ENCODE measurements at places on chromosomes 2 and 18. TPM values are rescaled to one million over a fixed set of nuclear protein-coding genes. Genes with fewer than 3 reads are reported as not detected.

The CHST10 gene
- total RNA-seq = 9.4 TPM

The TMEM185B gene
- 23.8 TPM for total RNA-seq

The EIF2B4 gene
- 40.3 TPM for total RNA-seq

The SLC11A1 gene
- total RNA-seq = not detected

The ADNP2 gene
- 10.8 TPM for total RNA-seq

The AQP12B gene
- not detected for total RNA-seq

The MERTK gene
- total RNA-seq = 0.57 TPM

The UGT1A6 gene
- 1.1 TPM for total RNA-seq

The SLC4A5 gene
- not detected for total RNA-seq

The TACR1 gene
- not detected for total RNA-seq

The TRIM43 gene
- total RNA-seq = not detected

The CDH20 gene
- total RNA-seq = not detected

The CIB4 gene
- total RNA-seq = not detected

The KIF3C gene
- 16.9 TPM for total RNA-seq

The TNFAIP6 gene
- total RNA-seq = 3.2 TPM

The POTEC gene
- total RNA-seq = 2.9 TPM

- DNase-seq = no peak
These were observed 125.9 kb downstream of the ACOXL start for GRCh38 chr2:110858135-110858725.

- DNase-seq = no peak
These were observed 364.3 kb downstream of the RNF144A start for GRCh38 chr2:7281231-7282201.

DNA sequence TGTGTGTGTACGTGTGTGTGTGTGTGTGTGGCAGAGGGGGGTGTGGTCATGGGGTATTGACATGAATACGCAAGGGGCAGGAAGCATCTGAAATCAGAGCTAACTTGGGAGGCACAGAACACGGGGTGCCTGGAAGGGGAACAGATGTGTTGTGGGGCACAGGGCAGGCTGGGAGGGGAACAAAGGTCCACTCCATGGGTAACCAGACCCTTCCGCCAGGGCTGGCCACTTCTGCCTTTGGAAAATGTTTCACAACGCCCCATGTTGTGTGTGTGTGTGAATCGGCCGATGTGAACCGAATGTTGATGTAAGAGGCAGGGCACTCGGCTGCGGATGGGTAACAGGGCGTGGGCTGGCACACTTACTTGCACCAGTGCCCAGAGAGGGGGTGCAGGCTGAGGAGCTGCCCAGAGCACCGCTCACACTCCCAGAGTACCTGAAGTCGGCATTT, at the start of gene SLC11A1:
Gene SLC11A1, plus strand, starts transcription at position 358 of the 451 bp plus-strand sequence. CDS start 96 bp downstream, outside the sequence.
- DNase-seq = no peak

- DNase-seq = no peak
These were observed 23.3 kb downstream of the EDAR start for GRCh38 chr2:108965540-108966289.

GRCh38 chr18:57544936-57545660, 41.4 kb downstream of the FECH start:
- no peak for DNase-seq

DNA sequence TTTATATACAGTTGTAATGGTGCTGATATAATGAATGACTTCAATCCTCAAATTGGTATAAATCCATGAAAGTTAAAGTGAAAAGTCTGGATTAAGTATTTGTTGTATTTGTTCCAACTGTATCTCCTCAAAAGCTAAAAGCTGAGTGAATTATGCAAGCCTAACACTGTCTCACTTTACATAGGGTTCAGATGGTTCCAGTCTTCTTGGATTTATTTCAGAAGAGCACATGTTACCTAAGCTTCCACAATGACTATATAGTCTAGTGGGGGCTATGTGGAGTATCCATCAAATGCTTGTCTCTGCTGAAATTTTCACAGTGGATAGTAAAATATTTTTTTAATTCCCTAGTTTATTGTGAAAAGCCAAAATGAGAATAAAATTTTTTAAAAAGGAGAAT, 13.0 kb downstream of the MCEE start:
- DNase-seq = no peak

DNA sequence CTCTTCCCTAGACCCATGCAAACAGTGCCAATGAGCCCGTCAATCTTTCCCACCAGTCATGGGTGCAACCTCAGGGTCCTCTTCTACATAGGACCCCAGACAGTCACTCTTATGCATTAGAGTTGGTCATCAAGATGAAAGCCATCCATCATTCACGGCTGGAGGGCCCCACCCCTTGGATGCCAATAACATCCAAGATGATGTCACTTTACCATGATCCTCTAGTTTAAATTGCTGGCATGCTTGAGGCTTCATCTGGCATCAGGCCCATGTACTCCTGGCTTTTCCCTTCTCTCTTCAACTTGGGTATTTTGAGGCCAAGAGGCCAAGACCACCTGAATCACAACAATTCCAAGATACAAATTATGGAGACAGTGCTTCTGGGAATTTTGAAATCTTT, 91.1 kb upstream of the MAPK4 start:
- no peak for DNase-seq

- DNase-seq = peak; percentile 27
These were observed 5.5 kb downstream of the PDE11A start for GRCh38 chr2:178066890-178067669.

DNA sequence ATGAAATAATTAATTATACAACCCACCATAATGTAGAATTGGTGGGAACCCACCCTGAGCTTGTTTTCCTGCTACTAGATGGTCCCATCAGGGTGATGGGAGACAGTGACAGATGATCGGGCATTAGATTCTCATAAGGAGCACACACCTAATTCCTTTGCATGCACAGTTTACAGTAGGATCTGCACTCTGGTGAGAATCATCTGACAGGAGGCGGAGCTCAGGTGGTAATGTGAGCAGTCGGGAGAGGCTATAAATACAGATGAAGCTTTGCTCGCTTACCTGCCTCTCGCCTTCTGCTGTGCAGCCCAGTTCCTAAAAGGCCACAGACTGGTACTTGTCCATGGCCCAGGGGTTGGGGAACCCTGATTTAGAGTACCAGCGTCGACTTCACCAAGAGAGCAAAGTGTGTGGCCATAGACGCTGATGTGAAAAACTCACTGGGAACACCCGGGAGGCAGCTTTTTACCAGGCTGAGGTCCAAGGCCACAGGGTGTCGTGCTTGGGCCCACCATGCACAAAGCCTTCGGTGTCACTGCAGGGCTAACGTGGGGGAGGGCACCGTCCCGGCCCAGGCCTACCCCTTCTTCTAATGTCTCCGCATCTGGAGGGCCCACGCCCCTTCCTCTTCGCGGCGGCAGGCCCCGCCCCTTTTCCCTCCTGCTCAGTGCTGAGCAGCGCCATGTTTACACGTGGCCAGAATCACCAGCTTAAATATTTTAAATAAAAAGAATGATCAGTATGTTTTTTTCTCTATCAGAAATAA, 296.8 kb upstream of the HDAC4 start:
- DNase-seq = no peak

DNA sequence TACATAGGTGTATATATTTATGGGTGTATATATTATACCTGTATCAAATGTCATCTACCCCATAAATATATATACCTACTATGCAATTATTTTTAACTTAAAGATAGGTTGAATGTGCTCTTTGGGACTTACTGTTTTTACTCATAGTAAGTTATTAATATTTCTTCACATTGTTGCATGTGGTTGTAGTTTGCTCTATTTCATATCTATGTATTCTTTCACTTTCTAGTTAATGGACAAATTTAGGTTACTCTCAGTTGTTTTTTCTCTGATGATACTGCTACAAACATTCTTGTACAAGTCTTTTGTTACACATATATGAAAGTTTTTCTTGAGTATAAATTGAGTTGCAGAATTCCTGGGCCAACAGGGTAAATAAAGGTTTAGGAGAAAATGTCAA, 601.8 kb upstream of the ID2 start:
- no peak for DNase-seq

GRCh38 chr2:114450639-114451038, 8.2 kb downstream of the DPP10 start:
- no peak for DNase-seq

- DNase-seq = no peak
These were observed 141.9 kb upstream of the ID2 start for GRCh38 chr2:8539743-8540551.

GRCh38 chr18:56176751-56177150, 461.6 kb downstream of the TXNL1 start:
- DNase-seq = no peak

DNA sequence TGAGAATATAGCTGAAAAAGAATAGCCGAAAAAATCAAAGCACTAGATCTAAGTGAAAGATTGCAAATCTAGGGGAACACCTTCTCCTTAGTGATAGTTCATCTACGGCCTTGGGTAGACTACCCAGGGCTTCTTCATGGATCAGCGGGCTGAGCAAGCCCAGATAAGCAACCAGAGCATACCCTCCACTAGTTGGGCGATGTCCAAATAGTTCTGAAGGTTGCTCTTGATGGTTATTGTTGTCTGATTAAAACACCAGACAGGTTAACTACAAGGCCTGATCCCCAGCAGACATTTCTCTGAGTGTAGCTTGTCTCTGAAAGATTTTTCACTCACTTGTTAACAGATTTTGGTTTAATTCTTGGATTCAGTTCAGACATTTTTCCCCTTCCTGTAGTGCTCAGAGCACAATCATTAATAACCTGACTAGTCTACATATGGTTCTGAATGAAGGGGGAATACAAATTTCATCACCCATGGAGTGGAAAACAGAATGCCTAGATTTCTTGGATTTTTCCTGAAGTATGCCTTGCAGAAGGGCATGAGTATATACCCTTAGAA, 99.6 kb downstream of the BABAM2 start:
- no peak for DNase-seq

DNA sequence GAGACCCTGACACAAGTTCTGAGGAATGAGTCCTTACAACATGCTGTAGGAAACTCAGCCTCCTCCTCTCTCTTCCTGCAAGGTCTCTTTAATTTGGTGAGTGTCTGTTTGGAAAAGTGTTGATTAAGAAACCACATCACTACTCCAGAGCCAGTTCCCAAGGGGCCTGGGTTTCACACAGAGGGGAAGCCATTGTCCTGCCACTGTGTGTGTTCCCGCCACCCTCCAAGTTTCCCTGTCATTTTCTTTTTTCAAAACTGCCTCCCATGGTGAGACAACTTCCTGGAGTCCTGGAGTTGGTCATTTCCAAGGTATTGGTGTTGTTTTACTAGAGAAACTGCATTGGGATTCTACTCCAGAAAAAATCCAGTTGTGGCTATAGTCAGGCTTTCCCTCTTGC, 232.0 kb upstream of the PARD3B start:
- DNase-seq = no peak

DNA sequence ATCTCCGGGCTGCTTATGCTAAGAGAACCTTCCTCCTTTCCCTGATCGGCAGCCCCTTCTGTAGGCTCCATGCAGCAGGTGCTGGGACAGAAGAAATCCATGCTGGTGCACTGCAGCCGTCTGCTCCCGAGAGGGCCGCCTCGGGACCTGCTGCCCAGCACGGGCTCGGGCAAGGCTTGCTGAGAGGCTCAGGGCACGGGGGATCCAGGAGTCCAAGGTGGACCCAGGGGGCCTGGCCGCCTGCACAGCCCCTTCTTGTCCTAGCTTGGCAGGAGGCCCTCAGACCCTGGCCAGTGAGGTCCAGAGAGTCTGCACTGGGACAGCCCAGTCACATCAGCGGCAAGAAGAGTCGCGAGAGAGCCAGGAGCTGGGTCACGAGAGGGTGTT, 13.3 kb upstream of the DUSP2 start:
- no peak for DNase-seq

DNA sequence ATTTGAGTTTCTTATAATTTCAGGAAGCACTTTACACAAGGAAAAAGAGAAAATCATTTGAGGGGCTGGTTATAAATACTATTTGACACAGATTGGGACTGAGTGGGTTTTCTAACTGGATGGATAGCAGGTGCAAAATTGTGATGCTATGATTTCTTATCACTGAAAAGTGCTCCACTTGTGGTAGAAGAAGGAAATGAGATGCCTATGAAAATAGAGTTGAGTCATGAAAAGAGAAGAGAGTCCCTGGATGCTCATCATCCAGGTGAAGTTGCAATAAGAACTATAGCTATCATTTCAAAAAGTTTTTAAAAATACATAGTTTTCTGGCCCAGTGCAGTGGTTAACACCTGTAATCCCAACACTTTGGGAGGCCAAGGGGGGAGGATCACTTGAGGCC, 39.4 kb upstream of the NFE2L2 start:
- no peak for DNase-seq

DNA sequence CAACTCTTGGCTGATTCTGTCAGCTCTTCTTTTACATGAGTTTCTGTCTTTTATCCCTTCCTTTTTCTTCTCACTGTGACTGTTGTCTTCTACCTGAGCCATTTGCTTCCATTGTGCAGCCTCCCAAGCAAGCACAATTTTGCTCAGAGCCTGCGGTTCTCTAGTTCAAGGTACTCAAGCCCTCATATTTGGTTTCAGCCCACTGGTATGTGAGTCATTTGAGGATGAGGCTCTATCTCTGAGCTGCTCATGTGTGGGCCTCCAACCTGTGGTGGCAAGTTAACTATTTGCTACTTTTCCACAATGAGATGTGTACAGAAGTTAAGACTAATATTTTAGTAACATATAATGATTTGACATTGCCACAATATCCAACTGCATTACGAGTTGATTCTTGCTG, 183.0 kb downstream of the PHLPP1 start:
- no peak for DNase-seq

DNA sequence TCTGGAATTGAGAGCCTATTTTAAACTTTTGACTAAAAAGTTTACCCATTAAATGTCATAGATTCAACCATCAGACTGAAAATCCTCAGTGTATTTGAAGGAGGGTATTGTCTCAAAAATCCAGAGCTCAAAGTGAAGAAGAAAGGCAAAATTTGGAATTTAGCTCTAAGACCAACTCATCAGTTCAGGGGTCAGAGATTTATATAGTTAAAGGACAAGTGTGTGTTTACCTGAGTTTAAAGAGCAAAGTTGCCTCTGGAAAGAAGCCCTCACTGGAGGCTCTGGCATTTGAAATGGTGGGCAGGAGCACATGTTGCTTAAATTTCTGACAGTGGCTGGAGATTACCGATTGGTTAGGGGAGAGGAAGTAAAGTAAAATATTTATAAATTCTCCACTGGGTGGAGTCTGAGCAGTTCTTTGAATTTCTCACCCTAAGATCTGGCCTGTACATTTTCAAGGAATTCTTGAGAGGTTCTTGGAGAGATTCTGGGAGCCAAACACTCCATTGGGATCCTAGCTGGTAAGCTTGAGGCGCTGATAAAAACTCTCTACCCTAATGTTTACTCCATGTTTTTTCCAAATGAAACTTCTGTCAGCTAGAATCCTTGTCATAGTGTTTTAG, at the start of gene KYNU:
Gene KYNU, plus strand, starts transcription at position 449 of the 623 bp plus-strand sequence. CDS start 7,704 bp downstream, outside the sequence.
- DNase-seq = peak; percentile 19
